ENCODE measurements at places on chromosomes 11 and 22. TPM values are rescaled to one million over a fixed set of nuclear protein-coding genes. Genes with fewer than 3 reads are reported as not detected.

CCDC188 gene
- 1.5 TPM for total RNA-seq

SYT13 gene
- 130 TPM for total RNA-seq

GLYATL2 gene
- total RNA-seq, result 0.74 TPM

CNGA4 gene
- 0.25 TPM for total RNA-seq

DLG2 gene
- 198 TPM for total RNA-seq
